ENCODE measurements at places on chromosomes 5 and 9.

DNA sequence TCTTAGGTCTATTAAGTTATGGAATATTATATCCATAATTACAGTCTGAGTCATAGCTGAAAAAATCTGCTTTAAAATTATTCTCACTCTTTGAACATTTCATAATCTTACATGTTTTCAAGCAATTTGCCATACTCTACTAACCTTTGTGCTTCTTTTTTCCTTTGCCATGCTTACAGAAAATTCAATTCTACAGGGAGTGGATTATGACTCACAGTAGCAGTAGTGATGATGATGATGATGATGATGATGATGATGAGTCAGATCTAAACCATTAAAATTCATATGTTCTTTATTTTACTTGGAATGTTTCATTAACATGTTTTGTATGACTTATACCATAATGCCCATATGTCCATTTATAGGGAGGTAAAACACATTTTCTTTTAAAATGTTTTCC is 207.1 kb downstream of the VPS13A start:
- DNase-seq = no peak

- DNase-seq = no peak
Observed at GRCh38 chr5:169547508-169547907, 36.1 kb upstream of the SPDL1 start.

DNA sequence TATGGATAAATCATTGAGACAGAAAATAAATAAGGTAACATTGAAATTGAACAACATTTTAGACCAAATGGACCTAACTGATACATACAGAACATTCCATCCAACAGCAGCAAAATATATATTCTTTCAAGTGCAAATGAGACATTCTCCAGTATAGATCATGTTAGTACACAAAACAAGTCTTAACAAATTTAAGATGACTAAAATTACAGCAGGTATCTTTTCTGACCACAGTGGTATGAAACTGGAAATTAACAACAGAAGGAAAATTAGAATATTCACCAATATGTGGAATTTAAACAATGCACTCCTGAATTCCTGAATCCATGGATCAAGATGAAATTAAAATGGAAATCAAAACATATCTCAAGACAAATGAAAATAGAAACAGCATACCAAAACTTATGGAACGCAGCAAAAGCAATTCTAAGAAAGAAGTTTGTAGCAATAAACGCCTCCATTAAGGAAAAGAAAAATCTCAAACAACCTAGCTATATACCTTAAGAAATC is 115.6 kb downstream of the ADAMTS12 start:
- DNase-seq = no peak

DNA sequence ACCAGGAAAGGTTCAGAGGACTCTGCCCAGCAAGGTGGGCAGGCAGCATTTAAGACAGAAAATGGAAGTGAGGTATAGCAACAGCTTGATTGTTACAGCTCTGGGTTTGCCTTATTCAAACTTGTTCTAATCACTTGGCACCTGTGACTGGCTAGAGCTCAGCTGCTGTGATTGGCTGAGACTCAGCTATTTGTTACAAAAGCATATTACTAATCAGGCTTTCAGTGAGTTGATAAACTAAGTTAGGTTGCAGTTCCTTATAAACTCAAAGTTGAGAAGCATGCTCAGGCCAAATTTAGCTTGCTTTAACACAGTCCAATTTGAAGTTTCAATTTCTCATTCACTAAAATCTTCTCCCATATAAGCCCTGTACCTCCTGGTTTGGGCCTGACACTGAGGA is 56.3 kb downstream of the GDA start:
- DNase-seq = no peak

GRCh38 chr9:81234924-81235610 is 454.3 kb downstream of the TLE1 start:
- DNase-seq = no peak

- DNase-seq = no peak
Observed at GRCh38 chr5:87278590-87279100, 11.0 kb downstream of the RASA1 start.

GRCh38 chr9:91807643-91808246 is 142.3 kb downstream of the ROR2 start:
- no peak for DNase-seq

- no peak for DNase-seq
Observed at GRCh38 chr5:143557061-143557818, 153.8 kb upstream of the NR3C1 start.

GRCh38 chr5:142881076-142881783 is 111.1 kb downstream of the ARHGAP26 start:
- no peak for DNase-seq

GRCh38 chr5:135271533-135272310 is 127.3 kb downstream of the MACROH2A1 start:
- no peak for DNase-seq

GRCh38 chr5:111972080-111972479 is 215.1 kb upstream of the NREP start:
- DNase-seq = no peak

DNA sequence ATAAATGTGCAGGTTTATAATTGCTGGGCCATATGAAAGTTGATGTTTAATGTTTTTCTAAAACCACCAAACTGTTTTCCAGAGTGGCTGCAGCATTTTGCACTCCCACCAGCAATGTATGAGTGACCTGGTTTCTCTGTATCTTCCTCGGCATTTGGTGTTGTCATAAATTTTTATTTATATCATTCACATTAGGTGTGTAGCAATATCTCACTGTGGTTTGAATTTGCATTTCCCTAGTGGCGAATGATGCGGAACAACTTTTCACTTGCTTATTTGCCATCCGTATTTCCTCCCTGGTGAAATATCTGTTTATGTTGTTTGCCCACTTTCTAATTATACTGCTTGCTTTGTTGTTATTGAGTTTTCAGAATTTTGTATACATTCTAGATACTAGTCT is 295.7 kb upstream of the TUT7 start:
- no peak for DNase-seq

GRCh38 chr5:20157089-20157488 is 169.1 kb upstream of the CDH18 start:
- DNase-seq = no peak
